ENCODE measurements at places on chromosomes 6 and 20.

DNA sequence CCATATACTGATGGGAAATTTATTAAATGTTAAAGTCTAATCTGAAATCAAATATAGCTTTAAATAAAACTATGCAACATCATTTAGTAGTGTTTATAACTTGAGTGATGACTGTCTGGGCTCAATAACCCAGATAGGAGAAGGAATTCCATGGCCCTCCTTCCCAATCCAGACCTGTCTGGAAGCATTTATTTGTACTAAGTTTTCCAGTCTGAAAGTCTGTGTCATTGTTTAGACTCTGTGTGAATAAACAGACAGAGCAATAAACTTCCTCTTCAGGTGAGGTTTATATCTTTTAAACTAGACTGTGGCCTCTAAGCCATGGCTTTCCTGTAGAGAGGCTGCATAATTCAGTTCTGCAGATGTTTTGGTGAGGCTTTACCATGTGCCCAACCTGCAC is 176.4 kb downstream of the SOX4 start:
- no peak for DNase-seq

DNA sequence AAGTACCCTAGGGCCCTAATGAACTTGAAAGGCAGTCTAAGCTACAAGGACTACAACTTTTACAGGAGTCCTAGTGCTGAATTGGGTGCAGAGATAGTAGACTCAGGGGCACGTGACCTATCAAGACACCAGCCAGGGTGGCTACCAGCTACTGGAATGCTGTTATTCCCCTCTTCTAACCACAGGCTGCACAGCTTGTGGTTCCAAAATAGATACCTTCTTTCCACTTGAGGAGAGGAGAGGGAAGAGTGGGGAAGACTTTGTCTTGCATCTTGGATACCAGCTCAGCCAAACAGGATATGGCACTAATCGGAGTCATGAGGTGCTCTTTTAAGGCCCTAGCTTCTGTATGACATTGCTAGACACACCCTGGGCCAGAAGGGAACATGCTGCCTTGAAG is 60.0 kb upstream of the MTRF1L start:
- no peak for DNase-seq

DNA sequence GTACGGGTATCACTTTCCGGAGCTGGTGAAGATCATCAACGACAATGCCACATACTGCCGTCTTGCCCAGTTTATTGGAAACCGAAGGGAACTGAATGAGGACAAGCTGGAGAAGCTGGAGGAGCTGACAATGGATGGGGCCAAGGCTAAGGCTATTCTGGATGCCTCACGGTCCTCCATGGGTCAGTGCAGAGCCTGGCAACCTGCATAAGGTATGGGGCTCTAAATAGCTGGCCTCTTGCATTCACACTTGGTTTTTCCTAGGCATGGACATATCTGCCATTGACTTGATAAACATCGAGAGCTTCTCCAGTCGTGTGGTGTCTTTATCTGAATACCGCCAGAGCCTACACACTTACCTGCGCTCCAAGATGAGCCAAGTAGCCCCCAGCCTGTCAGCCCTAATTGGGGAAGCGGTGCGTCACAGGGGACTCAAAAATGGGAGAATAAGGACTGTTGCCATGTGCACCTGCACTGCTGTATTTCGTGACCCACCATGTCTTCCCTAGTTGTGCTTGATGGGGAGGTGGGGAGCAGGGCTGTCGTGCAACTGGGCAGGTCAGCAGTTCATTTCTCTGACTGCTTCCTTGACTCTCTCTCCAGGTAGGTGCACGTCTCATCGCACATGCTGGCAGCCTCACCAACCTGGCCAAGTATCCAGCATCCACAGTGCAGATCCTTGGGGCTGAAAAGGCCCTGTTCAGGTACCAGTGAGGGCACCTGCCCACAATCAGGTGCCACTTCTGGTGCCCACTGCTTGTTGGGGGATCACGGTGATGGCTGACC is 3.1 kb downstream of the NOP56 start:
- no peak for DNase-seq

DNA sequence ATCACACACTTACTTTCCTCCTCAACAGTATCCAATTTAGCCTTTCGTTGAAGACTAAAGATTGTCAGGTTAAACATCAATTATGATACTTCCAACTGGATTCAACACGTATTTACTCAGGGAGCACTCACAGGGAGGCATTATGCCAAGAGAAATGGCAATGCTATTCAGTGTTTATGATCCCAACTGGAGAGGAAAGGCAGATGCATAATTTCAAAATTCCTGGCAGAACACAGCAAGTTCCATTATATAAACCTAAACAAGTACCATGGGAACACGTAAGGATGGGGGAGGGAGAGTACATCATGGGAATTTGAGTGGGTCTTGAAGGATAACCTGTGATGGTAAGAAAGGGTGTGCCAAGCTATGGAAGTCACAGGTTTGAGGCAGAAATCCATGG is 112.7 kb downstream of the ISM1 start:
- DNase-seq, result no peak

GRCh38 chr6:83985308-83985713 is 48.3 kb upstream of the MRAP2 start:
- no peak for DNase-seq

DNA sequence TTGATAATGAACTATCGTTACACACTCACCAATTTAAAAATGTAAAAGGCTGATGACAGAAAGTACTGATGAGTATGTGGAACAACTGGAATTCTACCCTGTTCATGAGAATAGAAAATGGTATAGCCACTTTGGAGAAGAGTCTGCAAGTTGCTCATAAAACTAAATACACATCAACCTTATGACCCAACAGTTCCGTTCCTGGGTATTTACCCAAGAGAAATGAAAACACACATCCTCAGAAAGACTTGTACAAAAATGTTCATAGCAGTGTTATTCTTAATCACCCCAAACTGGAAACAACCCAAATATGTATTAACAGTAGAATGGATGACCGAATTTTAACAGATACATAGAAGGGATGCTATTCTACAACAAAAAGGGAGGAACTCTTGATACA is 145.7 kb upstream of the LRFN2 start:
- no peak for DNase-seq

DNA sequence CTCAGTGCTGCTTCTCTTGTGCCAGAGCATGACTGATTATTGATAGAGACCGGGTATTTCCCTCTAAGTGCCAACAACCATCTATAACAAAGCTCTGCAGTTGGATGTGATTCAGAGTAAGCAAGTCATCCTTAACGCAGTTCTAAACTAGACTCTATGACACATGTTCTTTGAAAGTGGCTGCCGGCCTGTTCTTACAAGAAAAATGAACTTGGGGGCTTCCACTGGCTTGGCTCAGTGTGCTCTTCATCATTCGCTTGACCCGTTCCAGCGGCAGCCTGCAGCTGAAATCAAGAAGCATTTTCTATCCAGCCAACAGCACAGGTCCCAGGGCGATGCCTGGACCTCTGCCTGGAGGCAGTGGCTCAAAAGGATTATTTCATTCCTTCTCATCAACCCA is 29.8 kb downstream of the GFOD1 start:
- peak; percentile 62 for DNase-seq

- DNase-seq, result peak; percentile 19
These were observed 134.9 kb downstream of the MMUT start for GRCh38 chr6:49328051-49328744.

DNA sequence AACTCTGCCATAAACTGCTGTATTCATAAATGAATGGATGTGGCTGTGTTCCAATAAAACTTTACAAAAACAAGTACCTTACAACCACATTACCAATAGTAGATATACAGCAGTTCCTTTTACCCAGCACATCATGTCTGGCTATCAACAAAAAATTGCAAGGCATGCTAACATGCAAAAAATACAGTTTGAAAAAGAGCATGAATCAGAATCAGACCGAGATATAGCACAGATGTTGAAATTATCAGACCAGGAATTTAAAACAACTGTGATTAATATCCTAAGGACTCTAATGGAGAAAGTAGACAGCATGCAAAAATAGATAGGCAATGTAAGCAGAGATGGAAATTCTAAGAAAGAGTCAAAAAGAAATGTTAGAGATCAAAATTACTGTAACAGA is 8.4 kb upstream of the NUS1 start:
- DNase-seq, result peak; percentile 32

DNA sequence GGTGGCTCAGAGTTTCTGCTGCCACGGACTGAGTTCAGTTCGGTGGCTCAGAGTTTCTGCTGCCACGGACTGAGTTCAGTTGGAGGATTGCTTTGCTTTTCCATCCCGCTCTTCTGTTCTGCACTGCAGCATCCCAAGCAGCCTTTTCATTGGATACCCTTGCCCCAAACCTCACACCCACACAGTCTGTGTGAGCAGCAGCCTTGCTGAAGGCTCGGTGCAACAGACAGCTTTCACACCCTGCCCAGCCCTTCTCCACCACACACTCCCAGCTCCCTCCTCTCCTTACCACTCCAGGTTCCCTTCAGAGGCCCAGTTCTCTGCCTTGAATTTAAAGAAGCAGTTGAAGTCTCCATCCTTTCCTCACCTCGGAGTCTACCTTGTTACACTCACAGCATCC is 52.5 kb upstream of the CHD6 start:
- DNase-seq, result no peak

DNA sequence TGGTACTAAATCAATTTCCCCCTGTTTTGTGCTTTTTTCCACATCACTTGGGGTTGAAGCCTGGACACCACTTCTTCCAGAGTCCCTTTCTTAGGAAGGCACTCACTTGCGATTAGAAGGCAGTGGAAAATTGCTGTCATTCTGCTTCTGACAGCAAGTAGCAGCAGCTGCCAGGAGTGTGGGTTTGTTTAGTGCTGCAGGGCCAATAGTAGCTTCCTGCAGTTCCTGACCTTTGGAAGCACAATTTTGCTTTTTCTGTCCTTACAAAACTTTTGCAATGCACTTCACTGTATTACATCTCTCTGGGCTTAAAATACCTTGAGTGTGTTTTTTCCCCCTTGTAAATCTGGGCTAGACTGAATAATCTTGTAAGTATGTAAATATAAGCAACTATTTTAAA is 12.5 kb upstream of the HLA-DRA start:
- DNase-seq, result no peak

DNA sequence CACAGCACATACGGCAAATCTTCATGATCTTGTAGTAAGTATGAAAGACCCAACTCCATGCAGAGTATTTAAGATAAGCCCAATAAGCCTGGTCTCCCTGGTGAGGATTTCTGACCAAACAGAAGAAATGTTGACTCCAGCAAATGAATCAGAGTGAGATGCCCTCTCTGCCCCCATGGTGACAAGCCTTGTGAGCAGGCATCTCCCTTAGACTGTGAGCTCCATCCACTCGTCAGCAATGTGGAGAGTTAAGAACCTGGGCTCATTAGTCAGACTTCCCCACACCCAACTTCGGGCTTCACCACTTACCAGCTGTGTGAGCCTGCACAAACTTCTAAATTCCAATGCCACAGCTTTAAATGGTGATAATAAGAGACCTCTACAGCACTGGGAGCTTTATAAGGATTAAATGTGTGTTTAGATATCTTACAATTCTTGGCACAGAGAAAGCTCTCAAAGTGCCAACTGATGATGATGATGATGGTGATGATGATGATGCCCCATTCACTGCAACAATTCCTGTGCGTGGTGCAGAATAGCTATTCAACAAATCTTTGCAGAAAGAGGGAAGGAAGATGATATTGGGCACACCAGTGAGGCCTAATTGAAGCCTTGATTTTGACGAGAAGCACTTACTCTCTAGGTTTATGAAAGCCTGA is 253.4 kb upstream of the TAB2 start:
- DNase-seq, result no peak

DNA sequence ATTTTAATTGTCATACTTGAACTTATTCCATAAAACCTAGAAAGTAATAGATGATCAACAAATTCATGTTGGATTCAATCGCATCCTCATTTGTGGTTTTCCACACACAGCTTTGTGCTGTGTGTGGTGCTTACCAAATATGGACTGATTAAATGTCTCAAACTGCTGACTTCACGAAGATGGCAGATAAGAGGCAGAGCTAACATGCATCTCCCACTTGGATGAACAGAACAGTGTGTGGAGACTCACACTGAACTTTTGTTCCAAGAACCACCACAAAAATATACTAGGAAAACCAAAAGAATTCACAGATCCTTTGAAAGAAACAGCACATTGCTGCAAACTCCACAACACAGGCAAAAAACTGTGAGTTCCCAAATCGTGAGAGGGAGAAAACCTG is 603.7 kb downstream of the TENT5A start:
- DNase-seq, result no peak

- DNase-seq, result no peak
These were observed 96.4 kb upstream of the PAK5 start for GRCh38 chr20:9935285-9935684.

GRCh38 chr20:17229256-17229655 is 2.4 kb downstream of the PCSK2 start:
- no peak for DNase-seq

- peak; percentile 45 for DNase-seq
These were observed 28.3 kb downstream of the RSPO4 start for GRCh38 chr20:973785-974194.

DNA sequence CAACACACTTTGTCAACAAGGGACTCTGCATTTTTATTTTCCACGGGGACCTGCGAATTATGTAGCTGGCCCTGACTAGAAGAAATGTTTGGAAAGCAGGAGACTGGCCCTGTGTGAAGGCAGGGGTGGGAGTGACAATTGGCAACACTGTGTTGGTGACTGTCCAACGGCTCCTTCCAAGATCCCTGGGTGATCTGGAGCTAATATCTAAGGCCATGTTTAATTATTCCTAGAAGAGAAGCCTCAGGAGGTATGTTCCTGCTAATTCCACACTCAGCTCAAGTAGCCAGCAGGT is 13.7 kb downstream of the SLC22A23 start:
- DNase-seq, result no peak

- no peak for DNase-seq
These were observed 14.0 kb downstream of the RREB1 start for GRCh38 chr6:7121700-7122241.

DNA sequence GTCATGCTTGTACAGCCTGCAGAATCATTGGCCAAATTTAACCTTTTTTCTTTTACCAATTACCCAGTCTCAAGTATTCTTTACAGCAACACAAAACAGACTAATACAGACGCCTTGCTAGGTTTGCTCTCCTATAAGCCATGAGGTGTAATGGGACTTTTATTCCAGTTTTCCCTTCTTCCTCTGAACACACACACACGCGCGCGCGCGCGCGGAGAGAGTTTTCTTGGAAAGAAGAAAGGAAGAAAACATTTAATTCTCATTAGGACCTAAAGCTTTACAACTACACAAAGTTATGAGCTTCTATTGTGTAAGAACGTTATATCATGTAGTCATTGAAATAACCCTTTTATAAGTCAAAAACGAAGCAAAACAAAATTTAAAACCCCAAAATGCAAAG is 681.6 kb upstream of the FLRT3 start:
- no peak for DNase-seq

GRCh38 chr20:48740292-48740649 is 87.5 kb downstream of the PREX1 start:
- DNase-seq, result no peak

GRCh38 chr6:37314487-37315156 is 39.2 kb upstream of the RNF8 start:
- DNase-seq, result peak; percentile 63

DNA sequence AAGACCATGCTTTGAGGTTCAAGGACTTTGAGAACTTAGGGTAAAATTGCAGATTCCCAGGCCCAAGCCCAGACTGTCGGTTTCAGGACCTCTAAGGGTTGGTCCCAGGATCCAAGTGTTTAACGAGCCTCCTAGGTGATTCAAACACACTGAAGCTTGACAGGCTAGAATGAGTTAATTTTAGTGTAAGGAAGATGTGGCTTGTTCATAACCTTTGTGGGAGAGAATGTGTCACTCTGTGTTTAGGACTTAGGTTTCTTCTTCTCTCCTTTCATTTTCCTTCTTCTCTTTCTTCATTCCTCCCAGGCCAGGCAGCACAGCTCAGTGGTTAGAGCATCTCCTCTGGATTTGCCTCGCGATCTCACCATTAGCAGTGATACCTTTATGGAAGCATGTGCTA is 104.8 kb upstream of the KCNG1 start:
- no peak for DNase-seq

Data from cardiac fibroblast (primary cell).